Naive thymus-derived CD4-positive, alpha-beta T cell (primary cell): ENCODE measurements at places on chromosomes 4 and X.

DNA sequence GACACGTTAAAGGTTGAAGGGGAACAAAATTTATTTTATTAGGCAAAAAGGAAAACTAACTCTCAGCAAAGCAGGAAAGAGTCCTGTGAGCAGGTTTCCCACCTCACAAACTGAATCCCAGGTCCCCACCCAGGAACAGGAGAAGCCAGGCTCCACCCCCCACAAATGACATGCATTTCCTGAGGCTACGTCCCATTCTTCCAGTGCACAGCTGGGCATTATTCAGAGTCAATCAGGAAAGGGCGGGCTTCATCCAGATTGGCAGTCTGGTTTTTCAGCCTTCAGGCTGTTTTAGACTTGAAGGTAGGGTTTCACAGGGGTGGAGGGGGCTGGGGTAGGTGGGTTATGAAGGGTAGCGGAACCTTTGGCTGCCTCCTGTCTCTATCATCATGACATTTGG, 11.9 kb upstream of the ASIC5 start:
- no peak for DNase-seq

GRCh38 chr4:77777135-77777807, 41.9 kb downstream of the CNOT6L start:
- DNase-seq: no peak

GRCh38 chrX:121014826-121015225, 29.3 kb upstream of the CT47A1 start:
- no peak for DNase-seq

DNA sequence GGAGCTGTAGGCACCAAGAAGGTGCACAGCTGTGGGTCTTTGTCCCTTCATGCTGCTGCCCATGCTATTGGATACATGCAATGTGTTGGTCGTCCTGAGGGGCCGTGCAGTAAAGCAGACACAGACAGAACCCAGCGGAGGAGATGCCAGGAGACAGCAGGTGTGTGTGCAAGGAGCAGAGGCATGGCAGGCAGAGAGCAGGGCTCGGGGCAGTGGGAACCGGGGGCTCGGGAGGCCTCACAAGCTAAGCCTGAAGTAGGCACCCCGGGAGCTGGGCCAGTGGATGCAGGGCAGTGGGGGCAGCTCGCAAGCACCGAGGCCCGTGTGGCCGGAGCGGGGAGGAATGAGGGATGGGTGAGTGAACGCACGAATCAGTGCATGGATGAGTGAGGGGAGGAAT, 13.2 kb downstream of the HTRA3 start:
- no peak for DNase-seq

- DNase-seq: peak; percentile 31
Measured at GRCh38 chr4:146342600-146343192, 128.4 kb downstream of the REELD1 start.

DNA sequence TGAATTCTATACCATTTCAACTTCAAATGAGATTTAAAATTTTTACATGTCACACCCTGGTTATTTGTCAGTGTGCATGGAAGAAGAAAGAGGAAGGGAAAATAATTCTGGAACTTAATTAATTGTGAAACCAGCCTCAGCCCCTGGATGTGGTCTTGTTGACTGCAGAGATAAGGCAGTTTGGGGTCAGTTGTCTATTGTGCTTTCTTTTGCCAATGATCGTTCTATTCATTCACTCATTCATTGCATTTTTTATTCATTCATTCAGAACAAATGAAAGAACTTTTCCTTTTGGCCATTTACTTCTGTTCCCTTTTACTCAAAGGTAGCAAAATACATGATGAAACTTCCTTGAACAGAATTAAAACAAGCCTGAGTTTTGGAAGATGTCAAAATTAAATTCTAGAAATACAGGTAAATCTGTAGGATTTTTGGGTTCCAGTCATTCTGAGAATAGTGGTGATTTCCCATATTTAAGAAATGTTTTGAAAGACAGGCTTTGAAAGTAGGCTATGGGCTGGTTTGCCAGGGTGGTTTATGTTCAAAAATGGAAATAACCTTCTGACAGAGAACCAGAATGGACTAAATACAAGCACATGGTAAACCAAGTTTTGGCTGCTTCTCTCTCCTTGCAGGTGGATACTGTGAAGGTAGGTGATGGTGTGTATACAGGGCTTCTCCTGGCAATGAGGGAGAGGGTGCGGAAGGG, 35.7 kb downstream of the PARM1 start:
- no peak for DNase-seq

DNA sequence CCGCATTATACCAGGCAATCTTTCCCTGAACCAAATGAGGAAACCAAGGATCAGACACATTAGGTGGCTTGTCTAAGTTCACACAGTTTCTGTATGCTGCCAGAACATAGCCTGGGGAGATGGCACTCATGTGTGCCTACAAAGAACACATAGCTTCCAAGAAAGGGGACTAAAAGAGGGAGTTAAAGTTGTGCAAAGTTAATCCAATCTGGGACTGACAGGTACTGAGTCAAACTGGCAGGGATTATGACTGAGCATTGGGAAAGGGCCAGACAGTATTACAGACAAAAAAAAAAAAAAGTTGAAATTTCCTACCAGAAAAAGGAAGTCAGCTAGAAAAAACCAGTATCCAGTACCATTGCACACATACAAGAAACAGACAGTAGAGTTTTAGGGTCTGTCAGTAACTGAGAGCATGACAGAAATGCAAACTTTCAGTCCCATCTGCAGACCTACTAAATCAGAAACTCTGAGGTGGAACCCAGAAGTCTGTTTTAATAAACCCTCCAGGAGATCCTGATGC, 37.2 kb downstream of the ADAMTS3 start:
- no peak for DNase-seq

DNA sequence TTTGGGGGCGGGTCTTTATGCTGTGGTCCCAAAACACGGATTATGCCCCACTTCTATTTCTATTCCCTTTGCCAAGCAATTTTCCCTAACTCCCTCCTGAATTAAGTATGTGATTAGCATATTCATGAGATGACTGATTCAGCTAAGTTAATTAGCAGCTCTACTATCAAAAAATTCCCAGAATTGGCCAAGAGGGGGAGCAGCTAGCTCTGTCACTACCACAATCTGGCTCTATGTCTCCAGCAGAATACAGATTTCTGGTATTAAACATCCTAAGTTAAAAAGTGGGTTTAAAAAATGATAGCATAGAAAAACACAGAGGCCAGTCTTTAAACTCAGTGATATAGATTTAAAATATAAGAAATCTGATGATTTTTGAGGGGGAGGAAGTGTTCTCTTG, 80.3 kb downstream of the GPC4 start:
- DNase-seq: no peak

GRCh38 chr4:114281164-114281960, 301.9 kb upstream of the ARSJ start:
- no peak for DNase-seq

DNA sequence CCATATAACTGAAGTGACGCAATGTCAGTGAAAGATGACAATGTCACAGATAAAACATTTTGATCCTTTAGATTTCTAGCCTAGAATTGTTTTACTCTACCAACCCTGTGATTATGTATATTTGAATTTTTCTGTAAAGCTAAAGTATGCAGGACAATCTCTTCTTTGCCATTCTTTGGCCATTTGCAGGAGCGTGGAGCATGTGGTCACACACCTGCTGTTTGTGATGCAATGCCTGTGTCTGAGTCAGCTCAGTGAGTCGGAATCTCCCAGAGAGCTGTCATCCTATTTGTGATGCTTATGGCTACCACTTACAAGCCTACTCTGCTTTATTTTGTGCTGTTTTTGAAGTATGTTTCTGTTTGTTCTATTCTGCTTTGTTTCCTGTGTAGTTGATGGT, 214.5 kb downstream of the NAF1 start:
- DNase-seq: no peak

GRCh38 chr4:85496933-85497332, 22.0 kb downstream of the ARHGAP24 start:
- no peak for DNase-seq

DNA sequence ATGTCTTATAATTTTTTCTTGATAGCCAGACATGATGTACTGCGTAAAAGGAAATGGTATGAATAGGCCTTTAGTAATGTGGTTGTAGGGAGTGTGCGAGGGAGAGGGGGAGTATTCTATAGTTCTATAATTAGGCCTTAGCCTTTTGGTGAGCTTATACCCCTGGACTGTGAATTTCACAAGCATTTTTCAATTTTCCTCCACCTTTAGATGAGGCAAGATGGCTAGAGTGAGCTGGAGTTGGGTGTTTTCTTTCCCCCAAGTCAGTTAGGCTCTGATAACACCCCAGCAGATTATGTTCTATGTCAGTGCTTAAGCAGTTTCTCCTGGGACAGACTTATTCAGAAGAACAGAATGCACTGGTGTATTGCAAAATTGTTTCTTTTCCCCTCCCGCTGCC, 210.2 kb upstream of the NPY2R start:
- no peak for DNase-seq

DNA sequence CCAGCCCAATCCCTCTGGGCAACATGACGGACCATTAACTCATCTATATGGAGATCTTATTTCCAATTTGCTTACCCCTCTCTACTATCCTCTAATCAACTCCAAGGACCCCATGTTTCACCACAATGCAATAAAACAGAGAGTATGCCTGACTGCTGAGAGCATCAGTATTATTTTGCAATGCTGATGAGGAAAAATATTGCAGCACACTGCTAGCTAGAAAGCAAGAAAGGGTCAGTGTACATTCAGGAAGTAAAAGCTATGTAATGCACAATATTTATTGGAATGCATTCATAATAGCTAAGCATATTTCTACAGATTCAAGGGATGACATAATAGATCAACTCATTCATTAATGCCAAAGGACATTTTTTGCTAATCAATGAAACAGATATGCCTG, 33.2 kb downstream of the ARAP2 start:
- DNase-seq: no peak

DNA sequence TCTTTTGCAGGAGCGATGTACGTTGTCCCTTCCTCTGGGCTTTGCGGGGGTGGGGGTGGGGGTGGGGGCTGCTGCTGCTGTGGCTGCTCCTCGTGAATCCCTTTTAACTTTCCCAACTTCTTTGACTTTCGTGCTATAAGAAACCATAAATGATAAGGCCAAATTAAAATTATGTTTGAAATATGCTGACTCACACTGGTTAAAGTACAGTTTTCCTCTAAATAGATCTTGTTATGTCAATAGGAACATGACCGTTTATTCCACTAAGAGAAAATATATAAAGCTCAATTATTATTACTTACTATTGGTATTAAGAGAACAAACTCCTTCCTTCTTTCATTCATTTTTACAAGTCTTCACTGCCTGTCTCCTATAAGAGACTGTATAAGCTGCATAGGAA, 287.4 kb downstream of the NR3C2 start:
- no peak for DNase-seq

DNA sequence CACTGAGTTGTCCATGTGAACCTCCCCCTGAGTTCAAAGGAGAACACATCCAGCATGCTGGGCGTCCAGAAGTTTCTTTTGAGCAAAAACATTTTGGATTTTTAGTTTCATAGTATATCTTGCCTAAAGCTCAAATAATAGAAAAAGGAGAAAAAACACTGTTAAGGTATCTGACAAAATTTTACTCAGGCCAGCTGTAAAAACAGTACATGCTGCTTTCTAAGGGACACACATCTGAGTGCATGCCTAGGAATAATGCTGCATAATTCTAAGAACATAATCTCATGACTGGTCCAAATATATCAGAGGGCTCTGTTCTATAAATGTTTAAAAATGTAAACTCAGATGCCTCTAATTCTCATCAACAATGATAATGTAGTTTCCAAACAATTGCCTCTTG, 561.3 kb upstream of the INTU start:
- no peak for DNase-seq

- no peak for DNase-seq
Measured at GRCh38 chrX:14832151-14832550, 40.7 kb downstream of the FANCB start.

DNA sequence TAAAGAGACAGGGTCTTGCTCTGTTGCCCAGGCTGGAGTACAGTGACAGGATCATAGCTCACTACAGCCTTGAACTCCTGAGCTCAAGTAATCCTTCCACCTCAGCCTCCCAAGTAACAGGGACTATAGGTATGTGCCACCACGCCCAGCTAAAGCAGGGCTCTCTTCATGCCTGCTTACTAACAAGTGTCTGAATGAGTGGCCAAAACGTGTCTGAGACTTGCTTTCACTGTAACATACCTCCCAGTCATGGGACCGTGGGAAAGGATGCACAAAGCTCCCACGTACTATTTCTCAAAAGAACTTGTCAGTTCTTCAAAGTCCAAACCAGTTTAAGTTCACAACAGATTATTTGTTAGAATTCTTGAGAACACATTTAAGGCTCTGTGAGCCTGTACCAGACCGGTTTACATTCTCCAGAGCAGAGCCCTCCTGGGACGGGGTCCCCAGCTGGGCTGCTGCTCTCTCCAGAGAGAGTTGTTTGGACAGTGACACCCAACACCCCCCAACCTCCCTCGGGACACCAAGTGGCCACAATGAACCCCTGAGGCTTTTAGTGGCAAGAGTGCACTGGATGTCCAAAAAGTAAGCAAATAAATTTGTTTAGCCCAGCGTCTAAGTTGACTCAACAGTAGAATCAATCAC, 24.1 kb downstream of the SH3KBP1 start:
- no peak for DNase-seq

- DNase-seq: peak; percentile 71
Measured at GRCh38 chr4:182917182-182918043, at the start of gene DCTD. Gene DCTD (minus strand): TSS chr4:182917386. CDS start chr4:182915568, 1,818 bp downstream.
